ENCODE measurements at places on chromosomes 1 and 21.

- no peak for DNase-seq
Measured at GRCh38 chr21:38443110-38443509, 55.2 kb downstream of the ERG start.

DNA sequence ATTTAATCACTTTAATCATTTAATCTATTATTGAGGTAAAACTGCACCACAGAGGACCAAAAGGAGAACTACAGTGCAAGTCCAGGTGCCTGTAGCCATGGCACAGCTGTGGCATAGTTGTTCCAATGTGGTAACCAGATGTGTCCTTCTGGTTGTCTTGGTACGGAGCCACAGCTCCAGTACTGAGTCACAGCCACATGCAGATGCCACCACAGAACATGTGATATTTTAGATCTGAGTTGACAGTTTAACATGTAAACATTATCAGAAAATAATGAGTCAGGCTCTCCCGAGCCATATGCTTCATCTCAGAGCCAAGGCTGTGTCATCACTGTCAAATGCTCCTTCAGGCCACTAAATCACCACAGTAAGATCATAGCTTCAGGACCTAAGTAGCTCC is 56.4 kb upstream of the RGS7 start:
- DNase-seq: no peak

DNA sequence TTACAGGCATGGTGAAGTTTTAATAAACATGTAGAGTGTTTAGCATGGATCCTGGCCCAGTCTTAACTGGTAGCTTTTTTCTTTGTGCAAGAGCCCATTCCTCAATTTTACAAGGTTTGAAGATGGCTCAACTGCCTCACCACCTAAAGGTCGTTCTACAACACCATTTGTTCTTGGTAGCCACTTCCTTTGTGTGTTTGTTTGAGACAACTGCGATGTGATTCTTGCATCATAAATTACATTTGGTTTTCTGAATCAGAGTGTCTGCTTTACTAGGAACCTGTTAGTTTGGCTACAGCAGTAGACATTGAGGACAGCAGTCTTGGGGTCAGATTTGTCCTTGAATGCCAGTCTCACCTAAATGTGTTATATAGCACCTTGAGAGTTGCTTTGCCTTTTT is 3.3 kb downstream of the PLEKHM2 start:
- no peak for DNase-seq

- no peak for DNase-seq
Measured at GRCh38 chr21:29762570-29763082, 177.2 kb downstream of the GRIK1 start.

DNA sequence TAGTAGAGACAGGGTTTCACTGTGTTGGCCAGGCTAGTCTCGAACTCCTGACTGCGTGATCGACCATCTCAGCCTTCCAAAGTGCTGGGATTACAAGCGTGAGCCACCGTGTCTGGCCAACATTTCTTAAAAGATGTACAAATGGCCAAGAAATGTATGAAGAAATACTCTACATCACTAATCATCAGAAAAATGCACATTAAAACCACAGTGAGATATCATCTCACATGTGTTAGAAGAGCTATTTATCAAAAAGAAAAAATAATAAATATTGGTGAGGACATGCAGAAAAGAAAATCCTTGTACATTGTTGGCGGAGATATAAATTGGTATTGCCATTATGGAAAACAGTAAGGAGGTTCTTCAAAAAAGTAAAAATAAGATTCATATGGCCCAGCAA is 33.6 kb upstream of the TNFSF18 start:
- no peak for DNase-seq

DNA sequence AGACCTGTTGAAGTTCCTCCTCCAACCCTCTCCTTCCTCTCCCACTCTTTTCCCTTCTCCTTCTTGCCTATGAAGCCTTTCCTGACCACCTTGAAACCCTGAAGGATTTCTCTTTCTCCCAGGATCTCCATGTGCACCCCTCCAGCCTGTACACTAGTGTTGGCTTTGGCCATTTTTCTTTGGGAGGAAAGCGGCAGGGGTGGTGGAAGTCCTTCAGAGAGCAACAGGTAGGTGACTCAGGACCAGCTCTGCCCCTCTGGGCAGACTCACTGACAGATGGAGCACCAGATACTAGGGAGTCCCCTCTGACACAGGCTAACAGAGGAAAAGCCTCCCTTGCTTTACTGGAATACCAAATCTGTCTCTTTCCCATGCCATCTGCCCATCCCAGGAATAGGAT is 4.6 kb downstream of the SLC26A9 start:
- DNase-seq: no peak

DNA sequence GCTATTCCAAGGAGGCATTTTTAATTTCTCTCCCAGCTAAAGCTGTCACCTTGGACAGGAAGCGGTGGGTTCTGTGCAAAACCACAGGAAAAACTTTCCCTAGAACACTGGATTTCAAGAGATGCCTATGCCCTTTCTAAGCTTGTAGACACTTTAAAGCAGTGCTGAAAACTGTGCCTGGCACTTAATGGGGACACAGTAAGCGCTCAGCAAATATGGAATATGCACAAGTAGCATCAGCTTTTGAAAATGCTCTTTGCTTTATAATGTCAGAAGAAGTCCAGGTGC is 50.9 kb upstream of the TARBP1 start:
- no peak for DNase-seq

DNA sequence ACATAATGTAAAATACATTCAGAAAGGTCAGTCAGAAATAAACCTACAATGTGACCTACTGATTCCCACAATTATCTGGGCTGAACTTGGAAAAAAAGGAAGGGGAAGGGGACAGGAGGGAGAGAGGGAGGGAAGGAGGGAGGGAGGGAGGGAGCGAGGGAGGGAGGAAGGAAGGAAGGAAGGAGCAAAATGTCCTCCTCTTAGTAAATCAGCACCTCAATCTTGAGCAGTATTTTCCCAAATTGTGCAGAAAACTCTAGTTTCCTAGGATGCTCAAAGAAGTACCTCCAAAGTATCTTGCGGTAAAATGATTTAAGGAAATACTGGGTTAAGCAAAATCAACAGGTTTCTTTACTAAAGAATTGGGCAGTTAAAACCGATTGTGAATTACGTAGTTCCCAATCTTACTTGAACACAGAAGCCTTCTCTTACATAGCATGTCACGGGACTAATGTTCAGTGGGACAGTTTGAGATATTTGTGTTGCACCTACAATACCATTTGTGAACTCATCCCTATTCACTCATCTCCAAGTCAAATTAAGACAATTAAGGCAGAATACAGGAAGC is 51.0 kb upstream of the ASPM start:
- no peak for DNase-seq
